ENCODE measurements at places on chromosomes 6 and 20.
A peak's percentile ranks its signal among the peaks of the same experiment; 100 is the strongest.

DNA sequence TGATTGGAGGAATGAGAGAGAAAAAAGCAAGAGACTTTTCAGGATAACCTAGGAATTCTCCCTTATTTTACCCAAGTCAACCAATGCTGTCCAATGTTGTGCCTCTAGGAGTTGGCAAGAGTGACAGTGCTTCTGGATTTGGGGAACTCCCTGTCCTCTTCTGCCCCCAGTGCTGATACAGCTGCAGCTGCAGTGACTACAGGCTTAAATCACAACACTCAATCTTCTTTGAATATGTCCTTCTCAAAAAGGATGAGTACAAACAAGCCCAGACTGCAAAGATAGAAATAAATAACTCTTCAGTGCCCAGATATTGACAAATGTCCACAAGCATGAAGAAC is 141.0 kb upstream of the COL21A1 start:
- DNase-seq, result no peak

DNA sequence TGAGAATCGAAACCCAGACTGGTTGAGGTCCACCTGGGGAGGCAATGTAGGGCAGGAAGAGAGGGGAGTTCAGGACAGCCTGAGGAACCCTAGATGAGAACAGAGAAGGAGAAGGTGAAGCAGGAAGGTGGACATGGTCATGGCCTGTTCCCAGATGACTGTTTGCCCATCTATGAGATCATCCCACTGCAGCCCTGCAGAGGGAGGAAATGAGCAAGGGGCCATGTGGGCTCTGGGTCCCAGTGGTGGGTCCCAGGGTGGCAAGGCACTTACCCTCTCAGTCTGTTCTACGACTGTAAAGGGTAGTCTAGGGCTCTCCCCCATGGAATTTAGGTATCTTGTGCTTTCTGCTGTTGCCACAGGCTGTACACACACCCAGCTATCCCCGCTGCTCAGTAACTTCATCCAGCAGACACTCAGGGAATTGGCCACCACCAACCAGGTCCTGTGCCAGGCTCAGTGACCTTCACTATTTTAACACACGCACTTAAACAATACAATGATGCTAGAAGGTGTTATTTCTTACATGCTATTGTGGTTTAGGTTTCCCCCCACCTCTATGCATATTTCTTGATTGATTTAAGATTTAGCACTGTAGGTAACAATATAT is 89.8 kb downstream of the TOX2 start:
- DNase-seq, result no peak

DNA sequence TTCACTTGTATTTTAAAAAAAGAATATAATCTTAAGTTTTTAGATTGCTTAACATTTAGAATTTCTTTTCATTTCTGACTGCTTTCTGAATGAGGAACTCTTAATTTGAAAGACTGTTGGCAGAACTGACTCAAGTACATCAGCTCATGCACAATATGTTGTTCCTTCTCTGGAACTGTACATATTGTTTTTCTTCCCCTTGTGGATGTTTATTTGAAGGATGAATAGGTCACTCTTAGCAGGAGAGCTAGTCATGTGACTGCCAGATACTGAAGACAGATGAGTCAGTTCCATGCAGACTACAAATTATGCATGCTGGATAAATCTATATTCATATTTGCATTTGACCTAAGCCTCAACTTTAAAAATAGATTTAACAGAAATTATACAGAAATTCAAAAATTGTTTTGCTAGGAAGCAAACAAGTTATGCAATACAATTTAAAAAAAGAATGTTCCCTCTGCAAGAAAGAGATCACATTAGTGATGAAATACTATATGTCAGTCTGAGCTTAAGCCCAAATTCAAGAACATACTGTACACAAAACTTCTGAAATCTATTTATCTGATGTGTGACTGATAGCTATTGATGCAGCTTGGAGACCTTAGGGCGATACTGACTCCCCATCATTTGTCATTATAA is 1274.9 kb upstream of the GJE1 start:
- DNase-seq, result no peak

GRCh38 chr6:138417493-138418117 is 13.6 kb downstream of the HEBP2 start:
- DNase-seq, result peak; percentile 66

GRCh38 chr6:34578445-34579262 is 22.5 kb upstream of the SPDEF start:
- DNase-seq, result no peak

- no peak for DNase-seq
Observed at GRCh38 chr20:3670945-3671344, 7.7 kb upstream of the GFRA4 start.

GRCh38 chr6:45781890-45782289 is 233.8 kb downstream of the CLIC5 start:
- DNase-seq, result no peak

GRCh38 chr6:158506601-158507000 is 53.3 kb upstream of the TMEM181 start:
- DNase-seq, result peak; percentile 49

DNA sequence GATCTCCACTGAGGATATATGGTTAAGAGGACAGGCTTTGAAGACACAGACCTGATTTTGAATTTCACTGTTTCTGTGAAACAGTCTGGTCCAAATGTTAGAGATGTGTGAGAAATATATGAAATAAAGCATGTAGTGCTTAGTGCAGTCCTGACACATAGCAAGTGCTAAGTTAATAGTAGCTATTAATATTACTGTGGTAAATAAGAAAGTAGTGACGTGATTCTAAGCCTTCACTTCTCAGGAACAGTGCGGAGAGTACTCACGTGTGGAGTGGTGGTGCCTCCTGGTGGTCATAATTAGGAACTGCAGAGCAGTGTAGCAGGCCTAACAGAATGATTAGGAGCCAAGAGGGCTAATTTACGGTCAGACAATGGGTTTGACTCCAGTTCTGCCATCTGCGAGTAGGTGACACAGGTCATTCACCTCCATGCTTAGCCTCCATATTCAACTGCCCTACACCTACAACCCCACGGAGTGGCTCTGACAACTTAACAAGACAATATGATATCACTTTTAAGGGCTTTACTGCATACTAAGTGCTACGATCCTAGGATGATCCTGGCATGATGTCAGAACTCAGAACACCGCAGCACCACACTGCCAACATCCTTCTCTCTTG is 106.2 kb downstream of the JPH2 start:
- DNase-seq, result peak; percentile 68
